ENCODE measurements at places on chromosomes 7 and 10.

- DNase-seq: no peak
Observed at GRCh38 chr10:31926160-31926559, 2.5 kb downstream of the ARHGAP12 start.

DNA sequence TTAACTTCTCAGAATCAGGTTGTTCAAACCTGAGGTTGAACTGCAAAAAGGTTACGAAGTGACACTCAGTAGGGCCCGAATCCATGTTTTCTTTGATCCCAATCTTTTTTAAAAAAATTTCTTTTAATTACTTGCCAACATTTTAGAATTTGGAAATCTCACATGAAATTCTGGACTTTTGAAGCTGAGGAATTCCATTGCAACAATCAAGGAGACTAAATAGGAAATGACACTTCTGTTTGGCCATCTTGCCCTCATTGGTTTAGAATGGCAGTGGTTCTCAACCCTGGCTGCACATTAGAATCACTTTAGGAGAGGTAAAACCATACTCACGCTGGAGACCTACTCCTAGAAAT, 471 bp upstream of the TOMM7 start:
- DNase-seq: no peak

DNA sequence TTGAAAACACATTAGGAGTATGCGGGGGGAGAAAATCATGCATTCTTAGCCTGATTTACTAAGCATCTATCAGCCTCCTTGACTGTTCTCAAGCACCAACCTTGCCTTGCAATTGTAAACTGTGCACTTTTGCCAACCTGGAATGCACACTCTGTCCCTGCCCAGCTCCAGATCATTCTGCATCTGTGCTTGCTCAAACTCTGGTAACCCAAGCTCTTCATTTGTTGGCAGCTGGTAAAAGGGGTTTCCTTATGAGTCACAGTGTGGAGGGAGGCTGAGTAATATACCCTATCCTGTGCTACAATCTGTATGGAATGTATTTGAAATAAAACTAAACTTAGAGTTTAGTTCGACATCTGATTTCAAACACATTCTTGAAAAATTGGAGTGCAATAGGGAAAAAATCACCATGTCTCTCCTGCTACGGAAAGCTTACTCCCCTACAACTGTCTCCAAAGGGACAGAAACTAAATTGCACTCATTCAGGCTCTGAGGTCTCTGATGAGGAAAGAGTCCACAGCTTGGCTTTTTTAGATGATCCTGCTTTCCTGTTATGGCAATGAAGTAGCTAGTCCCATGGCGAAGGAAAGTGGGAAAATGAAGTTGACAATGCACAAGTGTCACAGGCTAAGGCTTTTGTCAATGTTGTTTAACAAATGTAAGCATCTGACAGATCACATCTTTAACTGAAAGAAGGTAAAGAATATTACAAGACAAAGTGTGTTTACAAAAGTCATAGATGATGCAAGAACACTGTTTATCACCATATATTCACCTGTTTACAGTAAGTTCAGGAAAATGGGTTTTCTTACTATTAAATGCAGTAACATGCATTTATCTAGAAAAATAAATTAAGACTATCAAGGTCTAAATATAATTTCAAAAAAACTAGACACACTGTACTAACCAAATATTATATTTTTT, 61.9 kb downstream of the TES start:
- no peak for DNase-seq

GRCh38 chr10:133405844-133406527, 12.0 kb downstream of the MTG1 start:
- no peak for DNase-seq

GRCh38 chr7:40922316-40922670, 780.6 kb downstream of the INHBA start:
- DNase-seq: no peak

DNA sequence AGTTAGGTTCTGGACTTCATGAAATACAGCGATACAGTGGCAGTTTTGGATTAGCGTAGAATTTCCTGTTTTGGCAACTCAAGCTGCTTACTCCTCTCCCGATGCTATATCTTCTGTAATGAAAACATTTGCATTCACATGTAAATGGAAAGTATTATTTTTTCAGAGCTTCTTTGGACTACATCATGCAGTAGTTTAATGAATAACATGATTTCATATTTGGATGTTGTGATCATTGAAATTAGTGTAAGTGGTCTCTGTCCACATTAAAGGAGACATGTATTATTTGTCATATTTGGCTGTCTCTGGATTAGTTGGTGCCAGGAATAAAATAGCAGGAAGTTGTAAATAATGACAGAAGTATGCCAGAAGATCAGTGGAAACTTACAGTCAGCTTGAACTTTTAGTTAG, 331.6 kb downstream of the GFRA1 start:
- DNase-seq: no peak

- no peak for DNase-seq
Observed at GRCh38 chr7:114787556-114787955, 134.3 kb upstream of the MDFIC start.

GRCh38 chr10:114024876-114025610, 18.6 kb upstream of the ADRB1 start:
- DNase-seq: no peak

DNA sequence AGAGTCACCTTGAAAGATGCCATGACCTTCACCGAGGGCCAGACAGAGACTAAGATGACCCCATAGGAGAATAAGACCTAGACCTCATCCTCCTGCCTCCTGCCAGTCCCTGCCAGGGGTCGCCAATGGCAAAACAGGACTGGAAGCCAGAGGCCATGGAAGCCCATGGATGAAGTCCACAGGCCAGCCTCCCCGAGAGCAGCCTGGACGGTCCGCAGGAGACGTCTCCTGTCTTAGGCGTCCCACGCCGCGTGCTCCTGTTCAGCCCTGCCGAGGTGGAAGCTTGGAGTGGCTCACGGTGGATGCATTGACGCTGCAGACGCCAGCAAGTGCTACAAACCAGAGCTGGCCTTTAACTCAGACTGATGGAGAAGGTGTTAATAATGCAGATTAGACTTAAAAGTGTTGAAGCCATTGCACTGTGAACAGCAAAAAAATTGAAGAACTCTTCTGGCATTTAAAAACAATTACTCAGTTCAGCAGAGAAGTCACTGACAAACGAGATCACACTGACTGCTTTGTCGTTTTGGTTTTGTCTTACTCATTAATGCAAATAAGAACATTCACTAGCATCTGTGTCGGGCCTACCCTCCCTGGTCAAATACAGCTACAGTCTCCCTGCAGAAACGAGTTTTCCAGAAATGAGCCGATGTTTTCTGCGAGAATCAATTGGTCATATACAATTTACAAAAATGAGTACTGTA, 38.1 kb upstream of the FAM20C start:
- no peak for DNase-seq

GRCh38 chr10:79239275-79239779, 107.9 kb upstream of the PPIF start:
- no peak for DNase-seq

- no peak for DNase-seq
Observed at GRCh38 chr7:13055732-13056368, 368.4 kb downstream of the ARL4A start.

GRCh38 chr10:133286366-133286765, 9.7 kb upstream of the ADAM8 start:
- DNase-seq: no peak

- no peak for DNase-seq
Observed at GRCh38 chr10:23399701-23400144, 39.2 kb upstream of the OTUD1 start.

GRCh38 chr10:130877126-130877525, 434.4 kb downstream of the TCERG1L start:
- DNase-seq: no peak

DNA sequence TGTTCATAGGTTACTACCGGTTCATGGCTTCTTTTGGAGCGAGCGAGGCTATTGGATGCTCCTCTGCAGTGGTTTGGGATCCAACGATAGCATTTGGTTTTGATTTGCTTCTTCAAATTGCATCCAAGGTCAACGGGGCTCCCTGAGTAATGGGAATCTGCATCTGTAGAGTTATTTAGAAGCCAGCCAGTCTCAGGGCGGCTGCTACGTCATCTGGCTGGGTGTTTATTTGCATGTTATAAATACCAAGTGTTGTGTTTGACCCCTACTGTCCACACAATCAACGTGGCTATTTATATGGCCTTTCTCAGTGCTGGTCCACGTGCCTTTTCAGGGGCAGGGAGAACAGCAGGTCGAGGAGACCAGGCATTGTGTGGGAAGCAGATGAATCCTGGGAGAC, 137.7 kb downstream of the PRPF18 start:
- DNase-seq: no peak

DNA sequence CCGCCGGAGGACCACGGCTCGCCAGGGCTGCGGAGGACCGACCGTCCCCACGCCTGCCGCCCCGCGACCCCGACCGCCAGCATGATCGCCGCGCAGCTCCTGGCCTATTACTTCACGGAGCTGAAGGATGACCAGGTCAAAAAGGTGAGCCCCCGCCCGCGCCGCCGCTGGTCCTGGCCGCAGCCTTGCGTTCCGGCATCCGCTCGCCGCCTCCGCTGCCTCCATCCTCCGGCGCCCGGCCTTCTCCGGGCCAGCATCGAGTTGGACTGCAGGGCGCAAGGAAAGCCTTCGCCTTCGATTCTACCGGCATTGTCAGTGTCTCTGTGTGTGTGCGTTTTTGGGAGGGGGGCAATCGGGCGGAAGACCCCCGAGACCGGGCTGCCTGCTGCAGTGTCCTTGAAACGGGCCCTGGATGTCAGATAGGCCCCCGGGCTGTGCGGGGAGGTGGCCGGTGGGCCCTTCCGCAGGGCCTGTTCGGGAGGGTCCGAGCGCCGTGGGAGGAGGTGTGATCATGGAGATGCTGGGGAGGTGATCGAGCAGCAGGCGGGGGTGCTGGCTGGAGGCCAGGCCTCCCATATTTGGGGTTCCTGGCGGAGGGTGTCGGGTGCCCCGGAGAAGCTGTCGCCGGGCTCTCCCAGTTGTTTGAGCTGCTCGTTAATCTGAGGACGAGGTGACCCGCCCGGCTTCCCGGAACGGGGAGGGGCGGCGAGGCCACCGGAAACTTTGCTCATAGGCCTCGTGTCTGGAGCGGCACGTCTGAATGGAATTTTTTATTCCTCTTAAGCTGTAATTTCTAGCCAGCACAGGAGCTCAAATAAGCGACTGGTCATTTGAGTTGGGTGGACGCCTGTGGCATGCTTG, 40.8 kb downstream of the HK1 start:
- DNase-seq: no peak

GRCh38 chr10:35493196-35494118, 111.7 kb upstream of the GJD4 start:
- no peak for DNase-seq

GRCh38 chr10:130739016-130739756, 572.3 kb downstream of the TCERG1L start:
- DNase-seq: no peak

- no peak for DNase-seq
Observed at GRCh38 chr7:74272305-74273038, 16.7 kb upstream of the CLIP2 start.

DNA sequence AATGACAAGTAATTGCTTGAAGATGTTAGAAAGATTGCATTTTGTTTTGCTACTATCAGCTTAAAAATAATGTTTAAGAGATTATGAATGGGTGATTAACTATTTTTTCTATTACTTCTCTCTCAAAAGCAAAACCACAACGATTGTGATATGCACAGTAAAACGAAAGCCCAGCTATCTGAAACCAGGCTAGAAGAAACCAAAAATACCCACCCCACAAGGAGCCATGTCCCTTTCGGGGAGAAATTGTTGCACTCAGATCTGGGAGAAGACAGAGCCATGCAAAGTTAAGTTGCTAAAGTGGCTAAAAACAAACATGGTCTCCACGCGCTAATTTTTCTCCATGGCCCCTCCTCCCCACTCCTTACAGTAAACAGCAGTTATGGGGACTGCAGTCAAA, 173.6 kb downstream of the RPS24 start:
- DNase-seq: no peak

DNA sequence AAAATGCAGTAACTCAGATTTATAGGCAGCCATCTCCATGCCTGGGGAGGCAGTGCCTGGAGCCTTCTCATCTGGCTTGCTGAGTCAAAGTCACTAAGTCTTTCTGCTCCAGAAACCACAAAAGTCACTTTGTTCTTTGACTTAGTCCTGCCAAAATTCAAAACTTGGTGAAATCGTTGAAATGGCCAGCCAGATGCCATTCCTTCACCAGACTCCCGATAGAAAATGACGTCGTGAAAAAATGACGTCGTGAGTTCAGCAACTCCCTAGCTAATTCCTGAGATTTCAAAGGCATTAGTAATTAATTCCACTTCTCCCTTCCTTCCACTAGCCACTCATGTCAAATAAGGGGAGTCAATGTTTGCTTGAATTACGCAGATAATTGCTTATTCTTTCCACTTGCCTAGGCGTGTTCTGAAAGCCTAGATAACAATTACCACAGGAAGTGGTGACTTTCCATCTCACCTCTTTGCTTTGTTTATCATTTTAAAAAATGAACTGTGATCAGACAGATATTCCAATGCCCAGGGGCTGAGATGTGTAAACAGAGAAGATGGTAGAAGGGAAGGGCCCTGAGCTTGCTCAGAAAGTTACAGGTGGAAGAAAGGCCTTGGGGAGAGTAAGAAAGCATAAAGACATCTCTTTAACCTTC, 48.5 kb upstream of the OSBPL3 start:
- peak; percentile 87 for DNase-seq

- DNase-seq: no peak
Observed at GRCh38 chr10:24552346-24553016, 171.2 kb downstream of the ARHGAP21 start.
